Urothelium cell line (cell line): ENCODE measurements at places on chromosomes 7 and 10.

DNA sequence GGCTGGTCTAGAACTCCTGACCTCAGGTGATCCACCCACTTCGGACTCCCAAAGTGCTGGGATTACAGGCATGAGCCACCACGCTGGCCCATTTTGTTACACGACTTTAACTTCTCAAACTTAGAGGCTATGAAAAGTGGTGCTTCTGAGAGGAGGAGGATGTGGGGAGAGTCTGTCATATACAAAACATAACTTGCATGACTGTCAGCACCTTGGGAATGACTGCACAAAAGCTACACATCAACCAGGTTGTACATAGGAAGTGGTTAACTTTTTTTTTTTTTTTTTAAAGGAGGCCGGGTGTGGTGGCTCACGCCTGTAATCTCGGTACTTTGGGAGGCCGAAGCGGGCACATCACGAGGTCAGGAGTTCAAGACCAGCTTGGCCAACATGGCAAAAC, 43.4 kb upstream of the GSDME start:
- no peak for DNase-seq

DNA sequence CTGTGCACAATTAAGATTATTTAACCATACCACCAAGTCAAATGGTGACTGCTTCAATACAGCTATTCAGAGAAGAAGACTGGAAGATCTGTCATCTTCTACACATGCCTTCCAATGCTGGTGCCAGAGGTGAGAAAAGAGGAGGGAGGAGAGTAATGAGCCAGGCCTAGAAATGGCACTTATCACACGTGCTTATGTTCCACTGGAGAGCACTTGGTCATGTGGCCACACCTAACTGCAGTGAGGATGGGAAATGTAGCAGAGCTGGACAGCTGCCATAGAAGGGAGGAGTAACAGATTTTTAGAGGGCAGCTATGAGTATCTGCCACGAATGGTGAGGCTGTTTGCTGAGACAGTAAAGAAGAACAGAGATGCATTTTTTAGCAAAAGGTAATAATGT, 77.1 kb downstream of the MPLKIP start:
- DNase-seq, result no peak

DNA sequence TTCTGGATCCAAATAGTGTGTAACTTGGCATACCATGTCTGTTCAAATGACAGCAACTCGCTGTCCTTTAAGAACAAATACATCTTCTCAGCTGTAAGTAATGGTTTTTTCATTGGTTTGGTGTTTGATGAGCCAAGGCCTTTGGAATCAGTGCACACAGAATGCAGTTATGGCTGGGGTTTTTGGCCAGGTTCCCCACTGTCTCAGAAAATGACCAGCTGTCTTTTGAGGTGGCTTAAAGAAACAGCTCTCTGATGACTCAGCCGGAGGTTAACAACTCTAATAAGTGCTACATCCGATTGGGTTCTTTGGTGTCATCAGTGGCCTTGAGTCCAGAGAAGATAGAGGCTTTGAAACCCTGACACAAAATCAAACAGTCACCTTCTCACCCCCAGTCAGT, 688.4 kb downstream of the REEP3 start:
- peak; percentile 48 for DNase-seq

- DNase-seq, result no peak
Measured at GRCh38 chr7:137547485-137547884, 204.0 kb upstream of the PTN start.

DNA sequence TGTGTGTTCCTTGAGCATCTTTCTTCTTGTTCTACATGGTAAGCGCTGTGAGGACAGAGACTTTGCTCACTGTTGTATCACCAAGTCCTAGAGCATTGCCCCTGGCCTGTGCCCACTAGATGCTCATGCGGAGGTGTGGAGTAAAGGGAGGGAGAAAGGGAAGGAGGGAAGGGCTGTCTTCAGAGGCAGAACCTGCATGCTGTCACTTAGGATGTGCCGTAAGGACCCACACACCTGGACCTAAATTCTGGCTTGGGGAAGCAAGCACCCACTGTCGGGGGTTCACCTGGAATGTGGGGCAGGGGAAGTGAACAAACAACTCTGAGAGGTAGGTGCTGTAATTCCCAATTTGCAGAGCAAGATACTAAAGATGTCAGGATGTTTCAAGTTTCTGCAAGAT, 129.5 kb downstream of the PTPN20 start:
- no peak for DNase-seq

- peak; percentile 36 for DNase-seq
Measured at GRCh38 chr10:24382596-24382978, 173.6 kb downstream of the KIAA1217 start.

GRCh38 chr7:18684916-18685315, 189.4 kb downstream of the HDAC9 start:
- DNase-seq, result no peak

- DNase-seq, result no peak
Measured at GRCh38 chr7:157796846-157797245, 460.0 kb downstream of the DNAJB6 start.

- DNase-seq, result no peak
Measured at GRCh38 chr7:22406715-22407114, 49.8 kb upstream of the RAPGEF5 start.

DNA sequence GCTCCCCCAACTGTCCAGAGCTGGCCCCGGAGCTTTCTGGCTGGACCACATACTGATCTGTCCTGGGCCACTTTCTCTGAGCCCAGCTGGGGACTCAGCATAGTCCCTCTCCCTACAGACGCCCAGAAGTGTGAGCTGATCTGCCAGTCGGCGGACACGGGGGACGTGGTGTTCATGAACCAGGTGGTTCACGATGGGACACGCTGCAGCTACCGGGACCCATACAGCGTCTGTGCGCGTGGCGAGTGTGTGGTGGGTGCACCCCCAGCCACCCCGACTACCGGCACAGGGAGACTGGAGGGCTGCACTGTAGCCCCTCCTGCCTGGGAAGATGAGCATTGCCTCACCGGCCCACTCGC, 41.8 kb downstream of the TBATA start:
- no peak for DNase-seq

GRCh38 chr10:55979203-55979602, 381.9 kb downstream of the ZWINT start:
- no peak for DNase-seq

GRCh38 chr10:131848296-131848695, 52.5 kb upstream of the PPP2R2D start:
- no peak for DNase-seq

DNA sequence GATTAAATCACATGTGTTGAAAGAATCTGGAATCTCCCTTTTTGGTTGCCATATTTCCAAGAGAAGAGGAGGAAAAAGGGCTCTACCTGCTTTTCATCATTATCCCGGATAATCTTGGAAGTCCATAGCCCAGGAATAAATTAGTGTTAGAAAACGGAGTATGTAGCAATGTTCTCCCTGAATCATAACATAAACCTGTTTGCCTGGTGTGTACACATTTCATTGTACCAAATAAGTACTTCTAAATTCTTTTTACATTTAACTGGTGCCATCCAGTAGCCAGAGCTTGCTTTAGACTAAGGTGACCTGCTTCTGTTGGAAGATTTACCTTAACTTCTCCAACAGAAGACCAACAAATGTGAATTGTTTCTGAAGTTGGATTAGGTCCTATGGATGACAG, 182.3 kb upstream of the C7orf33 start:
- no peak for DNase-seq

DNA sequence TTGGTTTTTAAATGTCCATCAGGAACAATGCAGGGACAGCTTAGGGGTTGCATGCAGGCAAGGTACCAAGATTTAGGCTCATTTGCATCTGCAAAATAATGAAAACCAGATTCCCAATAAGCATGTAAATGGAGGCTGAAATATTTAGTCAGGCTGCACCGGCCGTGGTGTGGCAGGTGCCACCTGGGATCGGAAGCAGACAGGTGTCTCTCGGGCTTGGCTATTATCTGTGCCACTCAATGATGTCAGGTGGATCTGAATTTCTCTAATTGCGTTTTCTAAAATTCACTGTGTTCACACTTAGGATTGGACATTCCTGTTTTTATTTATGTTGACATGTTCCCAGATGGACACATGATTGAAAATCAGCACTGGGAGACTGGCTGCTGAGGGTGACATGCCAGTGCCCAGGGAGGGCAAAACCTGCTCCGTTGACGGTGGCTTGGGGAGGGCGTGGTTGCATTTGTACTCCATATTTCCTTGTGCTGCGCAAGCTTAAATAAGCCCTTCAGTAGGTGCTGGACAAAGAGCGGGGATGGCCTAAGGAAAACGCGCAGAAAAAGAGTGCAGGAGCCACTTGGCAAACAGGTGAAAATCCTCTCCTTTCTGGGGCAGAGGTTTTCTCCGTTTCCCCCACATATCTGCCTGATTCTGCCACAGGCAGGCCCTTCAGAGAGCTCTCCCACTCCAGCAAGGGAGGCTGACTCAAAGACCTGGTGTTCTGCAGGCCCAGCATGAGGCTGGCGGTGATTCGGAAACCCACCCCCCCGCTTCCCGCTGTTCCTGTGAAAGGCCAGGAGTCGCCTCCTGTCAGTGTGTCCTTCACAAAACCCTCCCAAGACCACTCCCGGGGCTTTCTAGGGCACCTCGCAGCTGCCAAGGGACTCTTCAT, 142.5 kb downstream of the WDR37 start:
- DNase-seq, result no peak

GRCh38 chr10:113292086-113292485, 260.8 kb upstream of the HABP2 start:
- DNase-seq, result no peak

DNA sequence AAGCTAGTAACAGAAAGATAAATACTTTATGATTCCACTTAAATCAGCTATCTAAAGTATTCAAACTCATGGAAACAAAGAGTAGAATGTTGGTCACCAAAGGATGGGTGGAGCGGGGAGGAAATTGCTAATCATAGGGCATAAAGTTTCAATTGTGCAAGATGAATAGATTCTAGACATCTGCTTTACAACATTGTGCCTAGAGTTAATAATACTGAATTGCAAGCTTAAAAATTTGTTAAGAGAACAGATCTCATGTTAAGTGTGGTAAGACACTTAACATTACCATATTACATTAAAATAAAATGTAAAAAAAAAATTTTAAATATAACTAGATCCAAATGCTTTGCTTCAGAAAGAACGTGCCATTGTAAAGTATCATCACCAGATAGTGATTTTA, 411.1 kb upstream of the MBL2 start:
- no peak for DNase-seq

DNA sequence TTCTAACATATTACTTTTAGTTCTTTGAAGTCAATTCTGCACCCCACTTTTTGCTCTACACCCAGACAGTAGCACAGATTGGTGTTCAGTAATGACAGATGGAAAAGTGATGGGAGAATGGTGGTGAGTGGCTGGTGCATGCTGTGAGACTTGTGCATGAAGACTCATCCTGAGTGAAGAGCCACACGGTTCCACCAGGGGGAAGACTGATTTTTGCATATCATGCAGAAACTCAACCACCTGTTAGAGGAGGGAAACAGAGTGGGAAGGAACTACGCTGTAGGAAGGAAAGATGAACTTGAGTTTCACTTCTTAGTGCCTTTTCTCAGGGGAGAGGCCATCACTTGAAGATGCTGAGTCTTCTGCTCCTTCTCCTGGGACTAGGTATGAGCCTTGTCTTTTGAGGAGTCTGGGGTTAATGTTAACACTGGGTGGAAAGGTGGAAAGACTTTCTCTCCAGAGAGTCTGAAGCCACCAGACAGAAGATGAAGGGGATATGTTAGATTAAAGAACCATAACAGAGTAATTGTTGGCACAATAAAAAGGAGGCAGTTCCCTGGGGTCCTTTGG, 9.3 kb upstream of the PRSS1 start:
- DNase-seq, result no peak

DNA sequence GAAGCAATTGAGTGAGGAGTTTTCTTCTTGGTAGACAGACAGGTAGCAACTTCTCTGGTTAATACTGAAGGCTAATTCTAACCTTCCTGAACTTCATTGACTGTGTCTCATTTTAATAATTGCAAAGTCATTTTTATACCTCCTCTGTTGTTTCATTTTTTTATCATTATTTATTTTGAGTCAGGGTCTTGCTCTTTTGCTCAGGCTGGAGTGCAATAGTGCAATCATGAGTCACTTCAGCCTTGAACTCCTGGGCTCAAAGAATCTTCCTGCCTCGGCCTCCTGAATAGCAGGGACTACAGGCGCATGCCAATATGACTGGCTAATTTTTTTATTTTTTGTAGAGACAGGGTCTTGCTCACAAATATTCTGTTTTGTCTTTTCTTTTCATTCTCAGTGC, 45.4 kb downstream of the APBB1IP start:
- DNase-seq, result no peak

DNA sequence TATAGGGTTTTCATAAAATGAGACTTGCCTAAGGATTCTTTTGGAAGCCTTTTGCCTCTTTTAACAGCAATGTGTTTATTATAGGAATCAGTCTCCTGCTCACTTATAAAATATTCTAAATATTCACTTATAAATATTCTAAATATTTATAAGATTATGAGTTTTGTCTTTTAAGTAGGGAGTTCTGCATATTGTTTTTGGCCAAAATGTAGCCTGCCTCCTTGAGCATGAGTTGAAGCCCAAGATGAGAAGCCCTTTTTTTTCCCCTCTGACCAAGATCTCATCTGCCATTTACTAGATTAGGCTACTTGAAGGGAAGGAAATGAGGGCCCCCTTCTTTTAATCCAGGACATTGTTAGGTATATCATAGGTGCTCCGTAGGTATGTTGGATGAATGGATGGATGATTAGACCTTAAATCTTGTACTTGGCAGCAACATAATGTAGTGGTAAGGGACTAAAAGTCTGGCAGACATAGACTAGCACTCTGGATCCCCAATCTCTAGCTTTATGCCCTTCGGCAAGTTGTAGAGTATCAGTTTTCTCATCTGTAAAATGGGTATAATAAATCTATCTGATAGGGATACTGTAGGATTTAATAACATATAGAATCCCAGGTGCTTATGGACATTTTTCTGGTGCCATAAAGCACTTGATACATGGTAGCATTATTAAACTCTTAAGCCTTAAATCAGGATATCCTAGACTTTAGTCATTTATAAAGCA, 59.1 kb downstream of the ARID5B start:
- no peak for DNase-seq

DNA sequence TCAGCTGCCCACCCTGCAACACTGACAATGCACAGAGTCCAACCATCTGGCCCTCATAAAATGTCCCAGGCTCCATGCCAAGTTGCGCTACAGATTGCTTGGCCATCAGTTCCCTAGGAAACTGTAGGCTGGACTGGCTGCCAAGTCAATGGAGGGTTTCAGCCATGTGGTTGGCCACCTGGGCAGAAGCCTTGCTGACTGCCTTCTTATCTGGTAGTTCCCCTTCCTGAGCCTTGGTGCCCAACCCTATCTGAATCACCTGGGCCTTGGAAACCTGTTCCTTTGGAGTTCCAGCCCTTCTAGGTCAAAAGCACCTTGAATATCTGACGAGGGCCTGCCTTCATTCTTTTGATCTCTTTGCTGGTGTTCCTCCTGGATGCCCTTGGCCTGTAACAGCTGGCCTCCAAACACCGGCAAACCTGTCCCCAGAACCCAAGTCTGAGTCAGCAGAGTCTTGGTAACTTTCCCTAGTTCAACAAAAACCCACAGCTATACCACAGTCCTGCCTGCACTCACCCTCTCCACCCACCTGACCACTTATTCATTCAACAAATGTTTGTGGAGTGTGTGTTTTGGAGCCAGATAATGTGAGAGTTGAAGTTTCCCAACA, 37.4 kb upstream of the KDM7A start:
- DNase-seq, result no peak

- no peak for DNase-seq
Measured at GRCh38 chr7:125592331-125592730, 662.7 kb upstream of the POT1 start.
